Stimulated activated CD4-positive, alpha-beta T cell treated with anti-CD3 and anti-CD28 coated beads, TNF-alpha, amount 100 ng/mL, for 24 hours (primary cell): ENCODE measurements at places on chromosomes 7 and 10.

DNA sequence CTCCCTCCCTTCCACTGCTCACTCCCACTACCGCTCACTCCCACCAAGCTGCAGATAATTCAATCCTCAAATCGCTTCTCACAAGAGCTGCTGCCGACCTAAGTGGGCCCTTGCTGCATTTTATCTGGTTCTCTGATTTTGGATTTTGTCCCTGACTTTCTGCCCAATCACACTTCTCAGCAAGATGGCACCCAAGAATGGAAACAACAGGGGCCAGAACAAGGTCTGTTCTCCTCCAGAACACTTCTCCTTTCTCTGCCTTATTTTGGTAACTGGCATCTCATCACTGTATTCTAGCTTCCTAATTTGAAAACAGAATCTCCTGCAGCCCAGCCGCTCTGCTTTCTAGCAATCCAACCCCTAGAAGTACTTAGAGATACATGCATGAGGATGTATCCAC lies 172.8 kb downstream of the GRID1 start:
- DNase-seq: no peak

GRCh38 chr10:88521791-88522190 lies 61.3 kb downstream of the RNLS start:
- DNase-seq: no peak

GRCh38 chr10:37289833-37290464 lies 164.6 kb downstream of the ANKRD30A start:
- no peak for DNase-seq

GRCh38 chr10:70540089-70540788 lies 61.7 kb downstream of the PALD1 start:
- DNase-seq: peak; percentile 18

GRCh38 chr10:20048161-20048560 lies 231.9 kb downstream of the PLXDC2 start:
- DNase-seq: no peak

DNA sequence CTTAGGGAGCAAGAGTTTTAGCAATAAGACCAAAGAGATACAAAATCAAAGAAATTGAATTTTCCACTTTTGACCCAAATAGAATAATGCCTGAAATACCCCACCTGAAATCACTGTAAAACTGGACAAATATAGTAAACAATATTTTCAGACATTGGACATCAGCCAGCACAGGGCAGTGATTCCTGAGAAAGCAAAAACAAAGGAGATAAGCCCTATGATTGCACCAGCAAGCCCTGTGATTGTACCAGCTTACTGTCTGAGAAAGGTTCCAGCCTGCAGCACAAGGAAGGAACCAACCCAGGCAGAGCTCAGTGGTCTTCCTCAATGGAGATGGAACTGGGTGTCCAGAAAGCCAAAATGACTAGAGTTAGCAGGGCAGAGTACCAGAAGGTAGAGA lies 10.3 kb downstream of the TMEM106B start:
- no peak for DNase-seq

DNA sequence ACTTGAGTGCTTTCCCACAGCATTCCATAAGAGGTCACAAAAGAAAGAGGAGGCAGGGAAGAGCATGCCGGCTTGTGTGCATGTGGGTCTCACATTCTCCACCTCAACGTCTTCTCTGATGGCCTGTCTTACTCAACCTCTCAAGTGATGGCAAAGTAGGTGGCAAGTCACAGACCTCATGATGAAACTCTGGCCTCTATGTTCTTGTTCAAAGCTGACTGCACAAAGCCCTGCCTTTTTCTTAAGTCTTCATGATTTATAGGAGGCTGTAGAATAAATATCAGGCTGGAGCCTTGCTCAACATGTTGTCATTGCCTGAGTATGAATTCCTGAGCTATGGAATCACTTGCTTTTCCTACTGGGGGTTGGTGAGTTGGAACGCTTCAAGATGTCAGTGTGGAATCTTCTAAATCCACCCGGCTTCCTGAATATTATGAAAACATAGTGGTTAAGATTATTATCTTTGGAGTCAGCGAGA lies 213.6 kb upstream of the INHBA start:
- DNase-seq: no peak

- no peak for DNase-seq
These were observed 173.6 kb downstream of the ARHGAP12 start for GRCh38 chr10:31754803-31755624.

- DNase-seq: no peak
These were observed 284.4 kb downstream of the IPMK start for GRCh38 chr10:57983281-57983791.

- no peak for DNase-seq
These were observed 516.5 kb downstream of the AUTS2 start for GRCh38 chr7:70114806-70115205.

- DNase-seq: no peak
These were observed 8.5 kb upstream of the DRGX start for GRCh38 chr10:49404321-49404878.

- no peak for DNase-seq
These were observed 26.0 kb upstream of the GLI3 start for GRCh38 chr7:42262964-42263363.

GRCh38 chr7:98149116-98149692 lies 42.5 kb downstream of the LMTK2 start:
- no peak for DNase-seq

GRCh38 chr7:98836811-98837629 lies 32.8 kb downstream of the TMEM130 start:
- peak; percentile 28 for DNase-seq

DNA sequence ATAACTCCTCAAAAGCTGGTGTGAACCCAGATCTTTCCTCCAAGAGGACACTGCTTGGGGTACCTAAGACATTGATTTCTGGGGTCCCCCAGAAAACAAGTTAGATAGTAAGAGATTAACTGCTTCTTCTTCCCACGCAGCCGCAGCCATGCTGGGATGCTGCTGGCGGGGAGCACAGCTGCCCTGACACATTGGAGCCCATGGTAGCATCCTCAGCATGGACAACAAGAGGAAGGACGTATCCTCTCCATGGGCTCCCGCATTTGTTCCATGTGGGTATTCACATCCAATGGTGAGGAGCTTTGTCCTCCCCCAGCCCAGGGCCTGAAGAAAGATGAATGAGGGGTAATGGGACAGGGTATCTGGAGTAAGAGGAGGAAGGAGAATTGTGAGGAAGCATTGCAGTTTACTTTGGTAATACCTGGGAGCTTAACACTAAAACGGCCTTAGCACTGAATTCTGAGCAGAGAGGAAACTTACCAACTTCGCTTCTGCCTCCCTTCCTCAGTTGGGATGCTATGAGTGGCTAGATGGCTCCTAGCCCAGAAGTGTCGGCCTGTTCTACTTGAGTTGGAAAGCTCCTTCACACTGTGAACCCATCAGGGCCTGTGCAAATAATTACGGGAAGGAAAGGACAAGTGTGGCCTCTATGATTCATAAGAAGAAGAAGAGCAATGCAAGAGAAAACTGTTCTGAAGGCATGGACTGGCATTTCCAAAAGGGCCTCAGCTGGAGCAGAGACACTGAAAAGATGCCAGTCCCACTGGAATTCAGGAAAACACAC lies 43.9 kb downstream of the C10orf120 start:
- no peak for DNase-seq

DNA sequence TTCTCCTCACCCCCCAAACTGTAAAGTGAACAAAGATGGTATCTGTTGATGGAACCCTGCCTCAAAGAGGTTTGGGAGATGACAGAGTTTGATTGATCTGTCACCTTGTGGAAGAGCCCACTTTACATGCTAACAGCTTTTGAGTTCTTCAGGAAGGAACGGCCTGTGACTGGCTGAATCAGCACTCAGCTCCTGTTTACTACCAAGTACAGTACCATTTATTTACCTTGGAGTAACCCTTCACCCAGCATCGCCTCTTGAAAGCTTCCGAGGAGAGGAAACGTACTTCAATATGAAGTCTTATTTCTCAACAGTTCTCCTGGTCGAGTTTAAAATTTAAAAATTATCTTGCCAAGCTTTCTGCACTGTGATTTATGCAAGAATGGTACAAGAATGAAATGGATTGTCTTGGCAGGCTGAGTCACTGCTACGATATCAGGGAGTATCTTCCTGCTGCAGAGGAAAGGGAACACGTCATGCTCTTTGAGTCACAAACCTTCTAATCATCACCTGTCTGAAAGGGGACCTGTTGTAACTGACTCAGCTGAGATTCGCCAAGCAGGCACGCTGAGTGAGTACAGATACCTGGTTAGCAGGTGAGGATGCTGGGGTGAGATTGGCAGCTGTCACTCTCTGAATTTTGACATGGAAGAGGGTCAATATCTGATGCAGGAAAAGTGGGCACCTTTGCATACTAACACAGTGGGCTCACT lies 30.1 kb downstream of the KLF6 start:
- DNase-seq: no peak

GRCh38 chr10:69474742-69475432 lies 23.6 kb downstream of the TSPAN15 start:
- no peak for DNase-seq

DNA sequence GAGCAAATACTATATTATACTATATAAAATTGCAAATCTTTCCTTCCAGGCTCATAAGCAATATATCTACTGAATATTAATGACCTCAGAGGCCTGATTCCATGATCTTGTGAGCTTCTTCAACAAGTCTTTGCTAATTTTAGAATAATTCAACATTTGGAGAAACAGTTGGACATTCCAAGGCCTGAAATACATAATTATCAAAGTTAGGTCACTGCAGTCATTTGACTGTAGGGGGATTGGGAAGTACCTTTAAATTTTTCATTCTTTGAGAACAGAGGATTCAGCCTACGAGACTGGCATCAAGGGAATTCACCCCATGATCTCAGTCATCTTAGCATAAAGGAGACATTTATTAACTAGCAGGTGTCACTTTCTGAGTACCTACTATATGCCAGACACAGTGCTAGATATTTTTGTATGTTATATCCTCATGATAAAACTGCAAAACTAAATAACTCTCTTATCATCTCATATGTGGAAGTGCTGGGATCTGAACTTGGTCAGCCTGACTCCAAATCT lies 85.4 kb downstream of the DOCK4 start:
- no peak for DNase-seq

- no peak for DNase-seq
These were observed 103.9 kb upstream of the TNS3 start for GRCh38 chr7:47685712-47686376.

DNA sequence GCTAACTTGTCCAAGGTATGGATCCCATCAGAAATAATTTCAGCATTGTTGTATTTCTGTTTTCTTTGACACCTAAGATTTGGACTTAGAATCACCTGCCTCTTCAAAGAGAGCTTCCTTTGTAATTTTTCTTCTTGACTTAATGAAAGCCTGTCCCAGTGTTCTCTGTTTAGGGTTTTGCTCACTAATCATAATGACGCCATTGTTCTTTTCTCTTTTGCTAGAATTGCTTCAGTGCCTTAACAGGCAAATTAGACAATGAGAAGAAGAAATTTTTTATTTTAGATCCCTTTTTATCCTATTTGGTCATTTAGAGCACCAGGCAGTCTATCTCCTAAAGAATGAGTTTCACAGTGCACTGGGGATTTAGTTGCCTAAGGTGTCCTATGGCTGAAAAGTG lies 128.5 kb downstream of the SND1 start:
- no peak for DNase-seq

GRCh38 chr10:1086787-1087186 lies 30.6 kb downstream of the WDR37 start:
- no peak for DNase-seq

DNA sequence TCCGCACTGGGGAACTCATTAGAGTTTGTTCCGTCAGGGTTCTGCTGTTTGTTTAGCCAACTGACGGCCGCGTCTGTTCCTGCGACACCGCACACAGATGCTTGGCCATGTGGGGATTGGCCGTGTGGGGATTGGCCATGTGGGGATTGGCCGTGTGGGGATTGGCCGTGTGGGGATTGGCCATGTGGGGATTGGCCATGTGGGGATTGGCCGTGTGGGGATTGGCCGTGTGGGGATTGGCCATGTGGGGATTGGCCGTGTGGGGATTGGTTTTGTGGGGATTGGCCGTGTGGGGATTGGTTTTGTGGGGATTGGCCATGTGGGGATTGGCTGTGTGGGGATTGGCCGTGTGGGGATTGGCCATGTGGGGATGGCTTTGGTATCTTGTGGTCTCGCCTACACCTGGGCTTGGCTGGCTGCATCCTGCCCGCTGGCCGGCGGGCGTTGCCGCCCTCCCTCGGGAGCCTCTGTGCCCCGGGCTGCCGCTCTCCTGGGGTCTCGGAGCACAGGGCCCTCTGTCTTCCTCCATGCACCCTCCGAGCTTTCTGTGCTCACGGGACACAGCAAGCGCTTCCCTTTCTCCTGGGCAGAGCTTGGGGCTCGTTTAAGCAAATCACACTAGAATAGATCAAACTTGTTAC lies 62.5 kb downstream of the NKX6-2 start:
- no peak for DNase-seq

GRCh38 chr10:26682931-26683330 lies 14.6 kb upstream of the PDSS1 start:
- DNase-seq: no peak

- DNase-seq: no peak
These were observed 17.6 kb downstream of the ZDHHC16 start for GRCh38 chr10:97463363-97464132.

GRCh38 chr7:151226560-151226874 lies 488 bp downstream of the ABCF2 start:
- DNase-seq: no peak

GRCh38 chr7:63042730-63043511 lies 955.7 kb upstream of the ZNF722 start:
- no peak for DNase-seq

DNA sequence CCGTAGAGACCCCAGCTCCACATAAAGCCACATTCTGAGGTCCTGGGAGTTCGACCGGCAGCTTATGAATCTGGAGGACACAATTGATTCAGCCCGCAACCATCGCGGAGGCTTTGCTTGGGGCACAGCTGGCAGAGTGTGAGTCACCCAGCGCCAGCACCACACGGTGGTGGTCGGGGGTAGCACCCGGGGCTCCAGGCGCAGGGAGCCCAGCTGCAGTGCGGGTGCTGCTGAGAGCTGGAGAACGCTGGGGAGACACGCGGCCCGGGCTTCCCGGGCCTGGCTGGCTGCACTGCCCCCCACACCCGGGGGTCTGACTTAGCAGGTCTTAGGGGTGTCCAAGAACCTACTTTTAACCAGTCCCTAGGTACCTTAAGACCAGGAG lies 87.9 kb downstream of the PAXIP1 start:
- DNase-seq: no peak

DNA sequence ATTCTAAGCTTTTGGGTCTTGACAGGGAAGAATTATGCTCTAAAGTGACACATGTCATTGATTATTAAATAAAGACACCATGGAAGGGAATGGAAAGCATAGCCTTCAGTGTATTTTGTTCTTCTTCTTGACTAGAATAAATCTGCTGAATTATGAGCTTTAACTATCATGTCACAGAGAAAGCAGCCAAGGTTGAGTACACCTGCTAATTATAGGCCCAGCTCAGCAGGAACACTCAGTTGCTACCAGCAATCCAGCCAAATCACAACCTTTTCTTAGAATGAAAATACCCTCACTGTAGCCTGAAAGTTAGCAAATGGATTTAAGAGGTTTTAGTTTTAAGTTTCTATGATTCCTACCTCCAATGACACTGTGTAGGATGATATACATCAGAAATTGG lies 225.3 kb upstream of the RHOBTB1 start:
- no peak for DNase-seq

- no peak for DNase-seq
These were observed 100.3 kb upstream of the ZMIZ1 start for GRCh38 chr10:78968300-78968942.

- no peak for DNase-seq
These were observed 39.4 kb upstream of the PHF14 start for GRCh38 chr7:10934292-10934691.

- DNase-seq: no peak
These were observed 243.7 kb upstream of the BMPER start for GRCh38 chr7:33661430-33662160.

- DNase-seq: no peak
These were observed 3.9 kb upstream of the MYL7 start for GRCh38 chr7:44144968-44145478.

GRCh38 chr7:48300301-48300700 lies 129.0 kb downstream of the ABCA13 start:
- no peak for DNase-seq
